NCI-H510A treated with DMSO at 0.1 percent for 48 hours (cell line): ENCODE measurements at places on chromosomes 7 and 10.

- DNase-seq: no peak
Measured at GRCh38 chr10:128880159-128880725, 586.8 kb upstream of the MGMT start.

GRCh38 chr10:131859341-131860020 lies 41.3 kb upstream of the PPP2R2D start:
- no peak for DNase-seq

DNA sequence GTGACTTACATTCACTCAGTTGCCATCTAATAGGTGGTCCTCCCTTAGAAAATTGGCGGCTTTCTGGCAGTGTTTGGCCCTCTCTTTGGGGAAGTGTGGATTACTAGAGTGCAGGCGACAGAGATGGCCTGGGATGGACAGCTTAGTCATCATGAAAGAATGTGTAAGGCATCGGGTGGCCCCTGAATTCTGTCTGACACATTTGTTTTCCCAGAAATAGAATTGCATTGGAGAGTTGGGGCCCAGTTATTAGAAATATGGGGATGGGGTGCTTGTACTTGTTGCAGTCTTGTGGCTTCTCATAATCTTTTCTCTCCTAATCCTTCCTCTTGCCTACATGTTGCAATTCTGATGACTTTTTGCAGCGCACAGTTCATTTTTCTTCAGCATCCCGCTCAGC lies 13.8 kb downstream of the TCF7L2 start:
- DNase-seq: no peak

DNA sequence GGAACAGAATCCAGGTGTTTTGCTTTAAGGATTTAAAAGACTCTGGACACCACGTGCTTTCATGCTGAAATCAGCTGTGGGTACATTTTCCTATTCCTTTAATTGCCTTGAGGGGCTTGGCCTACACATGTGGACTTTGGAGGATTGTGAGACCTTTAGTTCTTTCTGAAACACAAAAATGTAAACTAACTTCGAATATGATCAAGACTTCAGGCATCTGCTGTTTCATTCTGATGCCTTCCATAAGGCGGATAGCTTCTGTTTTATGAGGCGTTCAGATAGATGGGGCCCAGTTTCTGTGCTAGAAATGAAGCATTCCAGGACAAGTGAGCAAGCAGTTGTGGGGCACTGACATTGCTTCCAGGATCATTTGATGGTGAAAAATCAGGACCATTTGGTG lies 1.5 kb upstream of the NOBOX start:
- DNase-seq: no peak

GRCh38 chr10:2509081-2509531 lies 558.2 kb upstream of the PFKP start:
- DNase-seq: no peak

- no peak for DNase-seq
Measured at GRCh38 chr10:24451325-24451820, 242.4 kb downstream of the KIAA1217 start.

- DNase-seq: peak; percentile 53
Measured at GRCh38 chr10:98086837-98087708, 47.4 kb upstream of the R3HCC1L start.

DNA sequence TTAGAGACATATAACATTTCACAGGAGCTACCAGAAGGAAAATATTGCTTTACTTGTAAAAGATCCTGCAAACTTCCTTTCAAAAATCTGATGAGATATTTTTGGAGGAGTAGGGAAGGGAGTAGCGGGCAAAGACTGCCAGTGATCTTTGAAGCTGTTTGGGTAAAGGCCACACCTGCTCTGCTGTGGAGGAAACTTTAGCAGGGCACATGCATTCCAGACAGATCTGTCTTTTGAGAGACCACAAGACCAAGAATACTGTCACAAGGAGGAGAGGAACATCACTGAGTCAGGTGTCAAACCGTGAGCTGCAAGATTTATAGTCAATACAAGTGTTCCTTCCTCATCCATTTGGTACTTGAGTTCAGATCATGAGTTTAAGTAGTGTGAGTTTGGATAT lies 654.4 kb downstream of the DNAJB9 start:
- DNase-seq: no peak

- DNase-seq: no peak
Measured at GRCh38 chr7:141585592-141586510, 34.6 kb downstream of the AGK start.

DNA sequence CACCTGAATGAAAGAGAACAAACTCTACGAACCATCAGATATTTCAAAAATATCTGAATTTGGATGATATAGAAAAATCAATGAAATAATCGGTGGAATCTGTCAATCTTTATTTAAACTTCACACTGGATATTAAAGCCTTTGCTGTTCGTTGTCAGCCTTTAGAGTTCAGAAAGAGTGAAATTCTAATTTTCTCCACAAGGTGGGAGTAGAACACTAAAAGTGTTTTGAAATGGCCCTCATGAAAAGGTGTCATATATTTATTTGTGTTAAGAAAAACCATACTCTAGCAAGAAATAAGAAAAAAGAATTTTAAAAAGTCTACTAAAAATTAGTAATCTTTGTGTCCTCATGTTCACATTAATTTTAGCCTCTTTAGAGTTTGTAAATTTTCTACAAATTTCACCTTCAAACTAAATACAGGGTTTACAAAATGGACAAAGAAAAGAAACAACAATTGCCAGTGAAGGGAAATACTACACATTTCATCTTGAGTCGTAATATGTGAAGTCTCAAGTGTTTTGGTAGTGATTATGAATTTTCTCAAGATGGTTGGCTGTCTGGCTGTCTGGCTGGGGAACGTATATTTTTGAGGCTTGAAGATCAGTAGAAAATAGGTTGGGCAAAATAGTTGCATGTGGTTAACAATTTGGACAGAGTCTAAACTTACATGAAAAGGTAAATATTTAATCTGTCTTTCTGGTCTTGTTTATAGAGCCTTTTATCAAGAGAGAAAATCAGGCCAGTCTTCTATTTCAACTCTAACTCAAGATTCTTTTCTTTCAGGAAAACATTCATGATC lies 43.7 kb downstream of the DNAJB9 start:
- DNase-seq: peak; percentile 58

GRCh38 chr10:110260746-110261477 lies 43.8 kb downstream of the SMNDC1 start:
- DNase-seq: no peak

DNA sequence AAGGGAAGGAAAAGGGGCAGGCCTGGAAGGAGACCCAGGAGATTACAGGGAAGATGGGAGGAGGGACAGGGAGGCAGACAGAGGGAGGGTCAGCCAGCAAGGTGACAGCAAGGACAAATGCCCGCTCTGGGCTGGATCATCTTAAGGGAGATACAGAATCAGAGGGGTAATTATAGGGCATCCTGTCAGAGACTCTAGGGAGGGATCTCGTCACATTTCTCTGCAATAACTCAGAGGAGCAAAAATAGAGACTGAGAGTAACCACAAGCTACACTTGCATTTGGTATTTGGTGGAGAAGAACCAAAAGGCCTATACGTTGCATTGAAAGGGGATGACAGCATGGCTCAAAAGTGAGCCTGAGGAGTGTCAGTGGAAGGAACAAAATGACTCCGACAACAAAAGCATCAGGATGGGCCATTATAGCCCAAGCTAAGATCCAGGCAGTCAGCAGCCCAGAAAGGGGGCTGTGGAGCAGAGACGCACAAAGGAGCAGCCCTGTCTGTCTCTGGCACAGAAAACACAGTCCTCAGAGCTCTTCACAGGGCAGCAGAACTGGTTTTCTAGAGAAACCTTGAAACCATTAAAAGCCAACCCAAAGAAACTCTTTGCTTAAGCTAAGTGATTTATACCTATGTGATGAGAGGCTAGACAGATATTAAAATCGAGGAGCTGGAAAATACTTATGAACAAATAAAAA lies 430.2 kb upstream of the VSTM2A start:
- no peak for DNase-seq

GRCh38 chr10:76429368-76430060 lies 998.1 kb downstream of the LRMDA start:
- no peak for DNase-seq

GRCh38 chr7:123043642-123044041 lies 48.1 kb upstream of the TAS2R16 start:
- DNase-seq: no peak

- no peak for DNase-seq
Measured at GRCh38 chr7:16326106-16326505, 95.2 kb downstream of the CRPPA start.
